ENCODE measurements at places on chromosomes 5 and 9. TPM values are rescaled to one million over a fixed set of nuclear protein-coding genes. Genes with fewer than 3 reads are reported as not detected.

GRCh38 chr5:22250528-22250927 lies 602.6 kb downstream of the CDH12 start:
- no peak overlapping the region for H3K4me3 ChIP-seq
- H3K27ac ChIP-seq: no peak overlapping the region
- H3K27me3 ChIP-seq: no peaks in the 10 kb centered on the region

Gene GNA14
- polyA plus RNA-seq: 1.4 TPM

- H3K36me3 ChIP-seq: no peaks in the 10 kb centered on the region
- H3K27me3 ChIP-seq: no peaks in the 10 kb centered on the region
- no peak for DNase-seq
- no peak overlapping the region for H3K27ac ChIP-seq
- H3K4me1 ChIP-seq: no peaks in the 10 kb centered on the region
These were observed 9.5 kb upstream of the ADGRD2 start for GRCh38 chr9:124440786-124441185.

Gene OSMR
- 32.0 TPM for polyA plus RNA-seq

Gene ZNF879
- 5.9 TPM for polyA plus RNA-seq

DNA sequence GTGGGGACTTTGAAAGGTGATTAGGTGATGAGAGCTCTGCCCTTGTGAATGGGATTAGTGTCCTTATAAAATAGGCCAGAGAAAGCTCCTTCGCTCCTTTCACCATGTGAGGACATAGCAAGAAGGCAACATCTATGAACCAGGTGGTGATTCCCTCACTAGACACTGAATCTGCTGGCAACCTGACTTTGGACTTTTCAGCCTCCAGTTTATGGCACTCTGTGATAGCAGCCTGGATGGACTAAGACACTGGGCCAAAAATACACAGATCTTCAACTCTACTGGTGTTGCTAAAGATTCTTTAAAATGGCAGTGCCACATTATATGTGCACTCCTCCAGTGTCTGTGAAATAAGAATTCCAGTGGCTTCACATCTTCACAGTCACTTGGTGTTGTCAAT lies 41.2 kb upstream of the COL15A1 start:
- no peaks in the 10 kb centered on the region for H3K36me3 ChIP-seq
- no peak for DNase-seq
- no peak overlapping the region for H3K27ac ChIP-seq
- no peak overlapping the region for H3K4me3 ChIP-seq
- no peaks in the 10 kb centered on the region for H3K27me3 ChIP-seq
- H3K4me1 ChIP-seq: no peaks in the 10 kb centered on the region

DNA sequence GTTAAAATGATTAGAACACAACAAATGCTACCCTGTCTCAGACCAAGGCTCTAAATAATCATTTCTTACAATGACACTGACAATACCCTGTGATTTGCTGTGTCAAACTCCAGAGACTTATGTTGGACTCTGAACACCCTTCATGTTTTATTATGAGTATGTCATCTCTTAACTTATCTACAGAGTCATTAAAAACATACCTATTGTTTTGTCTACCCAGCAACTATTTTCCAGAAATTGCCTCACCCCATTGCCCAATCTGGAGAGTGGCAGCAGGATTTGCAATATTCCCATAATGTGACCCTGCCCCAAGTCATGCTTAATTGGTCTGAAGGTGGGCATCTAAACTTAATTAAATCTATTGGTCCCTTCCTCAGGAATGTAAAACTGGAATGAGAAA lies 23.0 kb upstream of the KIF2A start:
- no peak for DNase-seq
- H3K4me3 ChIP-seq: no peak overlapping the region
- H3K27me3 ChIP-seq: no peaks in the 10 kb centered on the region
- no peak overlapping the region for H3K27ac ChIP-seq
- no peaks in the 10 kb centered on the region for H3K36me3 ChIP-seq
- H3K4me1 ChIP-seq: no peaks in the 10 kb centered on the region

DNA sequence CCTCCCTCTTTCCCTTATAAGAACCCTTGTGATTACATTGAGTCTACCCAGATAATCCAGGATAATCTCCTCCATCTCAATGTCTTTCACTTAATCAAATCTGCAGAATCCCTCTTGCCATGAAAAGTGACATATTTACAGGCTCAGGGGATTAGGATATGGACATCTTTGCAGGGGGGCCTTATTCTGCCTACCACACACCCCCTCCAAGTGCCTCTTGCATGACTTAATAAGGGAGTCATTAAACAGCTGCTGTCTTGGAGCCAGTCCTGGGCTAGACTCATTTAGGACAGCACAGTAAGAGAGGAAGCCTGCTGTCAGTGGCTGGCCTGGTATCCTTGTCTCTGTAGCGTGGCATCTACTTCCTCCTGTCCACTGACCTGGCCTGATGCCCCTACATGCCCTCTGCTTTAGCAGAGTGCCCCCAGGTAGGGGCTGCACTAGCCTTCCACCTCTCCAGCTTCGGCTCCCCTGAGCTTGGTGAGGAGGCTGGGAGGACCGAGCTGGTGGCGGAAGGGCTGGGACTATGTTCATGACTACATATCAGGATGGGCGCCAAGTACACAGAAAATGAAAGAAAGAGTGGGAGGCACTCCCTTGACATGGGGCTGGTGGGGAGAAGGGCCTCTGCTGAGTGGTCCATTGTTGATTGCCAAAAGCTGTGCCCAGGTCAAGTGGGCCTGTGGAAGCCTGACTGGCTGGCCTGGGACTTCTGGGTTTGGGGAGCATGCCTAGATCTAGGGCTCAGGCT lies 17.2 kb downstream of the ENHO start:
- H3K27me3 ChIP-seq: no peaks in the 10 kb centered on the region
- no peak overlapping the region for H3K4me3 ChIP-seq
- no peak for DNase-seq
- no peaks in the 10 kb centered on the region for H3K36me3 ChIP-seq
- H3K27ac ChIP-seq: no peak overlapping the region

Gene OR1J2
- polyA plus RNA-seq: not detected

DNA sequence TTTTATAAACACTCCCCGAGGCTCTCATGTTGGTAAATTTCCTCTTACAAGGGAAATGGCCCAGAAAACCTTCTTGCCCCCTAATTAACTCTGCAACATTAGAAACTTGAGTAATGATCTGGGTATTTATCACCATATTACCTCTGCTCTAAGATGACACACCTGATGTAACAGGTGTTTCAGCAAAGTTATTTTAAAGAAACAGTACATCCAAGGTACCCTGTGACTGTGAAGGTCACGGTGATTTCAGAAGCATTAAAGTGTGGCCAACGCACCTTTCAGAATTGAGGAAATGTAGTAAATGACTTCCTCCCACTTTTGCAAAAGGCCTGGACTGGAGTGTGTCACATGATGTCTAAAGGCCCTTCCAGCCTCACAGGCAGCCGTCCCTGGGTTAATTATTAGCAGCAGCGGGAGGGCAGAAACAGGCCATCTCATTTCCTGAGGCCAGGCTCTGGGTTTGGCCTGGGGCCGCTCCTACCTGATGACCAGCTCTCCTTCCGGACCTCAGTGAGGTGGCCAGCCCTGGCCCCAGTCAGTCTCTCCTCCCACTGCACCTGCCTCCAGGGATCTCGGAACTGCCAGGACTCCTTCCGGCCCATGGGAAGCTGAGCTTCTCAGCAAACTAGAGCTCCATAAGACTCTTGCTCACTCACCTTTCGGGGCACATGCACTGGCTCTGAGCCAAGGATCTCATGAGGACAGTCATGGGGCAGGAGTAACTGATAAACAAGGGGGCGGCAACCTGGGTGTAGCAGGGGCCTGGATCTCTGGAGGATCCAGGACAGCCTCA lies 20.7 kb downstream of the PTPN3 start:
- no peaks in the 10 kb centered on the region for H3K36me3 ChIP-seq
- H3K4me1 ChIP-seq: no peaks in the 10 kb centered on the region
- H3K27ac ChIP-seq: no peak overlapping the region

GRCh38 chr9:116662646-116663310 lies 24.3 kb upstream of the TRIM32 start:
- DNase-seq: no peak
- no peaks in the 10 kb centered on the region for H3K36me3 ChIP-seq
- no peaks in the 10 kb centered on the region for H3K4me1 ChIP-seq

GRCh38 chr5:485113-485945 lies 38.9 kb downstream of the SLC9A3 start:
- peaks cover 3% of the 10 kb centered on the region for H3K4me1 ChIP-seq
- no peak for DNase-seq
- peaks cover 6% of the 10 kb centered on the region for H3K27me3 ChIP-seq
- no peaks in the 10 kb centered on the region for H3K36me3 ChIP-seq

GRCh38 chr5:671459-672328 lies 21.5 kb downstream of the TPPP start:
- DNase-seq: no peak
- no peak overlapping the region for H3K4me3 ChIP-seq
- H3K27me3 ChIP-seq: peaks cover 2% of the 10 kb centered on the region
- no peak overlapping the region for H3K27ac ChIP-seq
- no peaks in the 10 kb centered on the region for H3K4me1 ChIP-seq
- H3K36me3 ChIP-seq: no peaks in the 10 kb centered on the region

Gene DND1
- 5.0 TPM for polyA plus RNA-seq

DNA sequence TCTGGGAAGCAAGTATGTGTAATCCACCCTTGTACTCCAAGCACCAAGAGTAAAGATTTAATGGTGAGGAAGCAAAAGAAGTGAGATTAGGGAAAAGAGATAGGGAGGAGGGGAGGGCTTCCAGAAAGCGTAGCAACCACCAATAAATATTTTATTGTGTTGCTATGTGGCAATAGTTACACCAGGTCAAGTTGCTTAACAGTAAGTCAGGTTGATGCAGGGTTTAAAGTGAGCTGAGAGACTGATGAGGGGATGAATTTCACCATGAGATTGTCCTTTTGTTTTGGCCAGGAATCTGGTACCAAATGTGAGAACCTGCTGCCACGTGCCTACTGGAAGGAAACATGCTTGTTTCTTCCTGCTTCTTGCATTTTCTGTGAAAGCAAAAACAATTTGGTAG lies 62.7 kb downstream of the PCSK5 start:
- no peak overlapping the region for H3K27ac ChIP-seq
- no peak overlapping the region for H3K4me3 ChIP-seq
- no peaks in the 10 kb centered on the region for H3K27me3 ChIP-seq
- no peak for DNase-seq
- H3K4me1 ChIP-seq: no peaks in the 10 kb centered on the region

DNA sequence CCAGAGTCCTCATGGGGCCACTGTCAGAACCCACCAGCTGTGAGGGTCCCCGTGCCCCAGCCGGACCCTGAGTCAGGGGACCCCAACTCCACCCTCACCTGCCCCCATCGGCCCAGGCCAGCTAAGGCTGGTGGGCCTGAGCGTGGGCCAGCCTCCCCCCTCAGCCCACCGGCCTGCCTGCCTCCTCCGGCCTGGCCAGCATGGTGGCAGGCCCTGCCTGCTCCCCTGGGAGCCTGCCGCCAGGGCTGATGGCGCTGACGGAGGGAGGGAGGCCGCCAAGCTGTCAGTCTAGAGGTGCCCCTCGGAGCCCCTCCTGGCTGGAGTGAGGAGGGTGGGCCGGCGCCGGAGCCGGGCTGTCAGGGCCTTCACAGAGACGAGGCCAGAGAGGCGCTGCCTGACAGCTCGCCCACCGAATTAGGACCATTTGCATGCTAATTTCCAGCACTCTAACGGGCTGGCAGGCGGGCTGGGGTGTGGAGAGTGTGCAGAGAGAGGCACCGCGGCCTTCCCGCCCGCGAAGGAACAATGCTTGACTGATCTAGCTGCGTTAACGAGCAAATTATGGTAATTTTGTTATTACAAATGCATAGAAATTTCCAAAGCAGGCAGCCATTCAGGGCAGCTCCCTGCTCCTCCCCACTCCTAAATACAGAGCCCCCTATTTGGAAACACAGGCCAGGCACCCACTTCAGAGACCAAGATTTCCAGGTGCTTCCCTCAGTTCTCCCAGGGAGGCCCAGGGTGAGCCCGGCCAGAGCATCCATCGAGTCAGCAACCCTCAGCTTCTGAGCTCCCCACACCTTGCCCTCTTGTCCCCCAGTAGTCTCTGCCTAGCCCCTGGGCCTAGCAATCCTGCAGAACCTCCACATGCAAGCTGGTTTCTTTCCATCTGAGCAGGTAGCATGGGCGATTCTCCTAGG lies 169.3 kb downstream of the PAX5 start:
- H3K27ac ChIP-seq: no peak overlapping the region
- no peaks in the 10 kb centered on the region for H3K4me1 ChIP-seq
- no peak for DNase-seq
- H3K4me3 ChIP-seq: no peak overlapping the region
- H3K27me3 ChIP-seq: peaks cover 14% of the 10 kb centered on the region
